LHCN-M2 (cell line): ENCODE measurements at places on chromosomes 1 and 21. TPM values are rescaled to one million over a fixed set of nuclear protein-coding genes. Genes with fewer than 3 reads are reported as not detected.

GRCh38 chr1:85297855-85298629 is 21.6 kb upstream of the BCL10 start:
- peak; percentile 97 for DNase-seq

Gene OR2L5
- not detected in 2 replicates for total RNA-seq

Gene RNU1-2
- total RNA-seq, result under 0.01 TPM in 1 of 2 replicates, not detected in the other

DNA sequence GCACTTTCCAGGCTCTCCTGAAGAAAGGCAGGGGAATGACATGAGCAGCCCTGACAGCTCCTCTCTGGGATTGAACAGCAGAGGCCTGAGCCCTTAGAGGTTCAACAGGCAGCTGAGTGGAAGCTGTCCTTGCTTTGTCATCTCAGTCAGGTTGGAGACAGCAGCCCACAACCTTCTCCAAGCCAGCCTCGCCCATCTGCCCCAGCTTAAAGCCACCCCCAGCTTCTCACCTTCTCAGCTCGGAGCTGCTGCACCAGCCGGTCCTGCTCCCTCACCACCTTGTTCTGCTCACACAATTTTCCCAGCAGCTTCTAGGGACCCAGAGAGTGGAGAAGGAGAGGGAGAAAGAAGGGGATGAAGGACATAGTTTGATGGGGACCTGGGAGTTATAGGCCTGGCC is 35.2 kb upstream of the GOLT1A start:
- no peak for DNase-seq

DNA sequence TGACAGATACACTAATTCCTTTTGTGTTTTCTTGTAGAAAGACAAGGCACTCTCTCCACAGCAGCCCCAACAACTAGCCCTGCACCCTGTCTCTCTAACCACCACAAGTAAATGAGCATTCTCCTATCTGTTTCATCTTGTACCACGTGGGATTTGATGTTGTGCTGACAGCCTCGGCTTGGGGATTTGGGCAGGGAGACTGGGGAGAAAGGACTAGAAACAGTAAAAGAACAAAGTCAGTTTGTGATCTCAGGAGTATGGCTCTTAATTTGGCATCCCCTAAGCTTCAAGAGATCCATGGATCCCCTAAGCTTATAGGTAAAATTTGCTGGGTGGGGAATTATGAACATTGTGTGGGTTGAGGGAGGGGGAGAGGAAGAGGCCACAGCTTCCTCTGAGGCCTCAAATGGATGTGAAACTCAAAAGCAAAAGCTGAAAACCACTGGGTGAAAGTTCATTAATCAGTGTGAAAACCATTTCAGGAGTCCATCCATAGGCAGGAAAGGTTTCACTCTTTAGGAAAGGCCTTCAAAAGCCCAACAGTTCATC is 3.1 kb downstream of the C1orf162 start:
- no peak for DNase-seq

- no peak for DNase-seq
These were observed 90.0 kb upstream of the KRTAP19-8 start for GRCh38 chr21:31128234-31128633.

- no peak for DNase-seq
These were observed 15.9 kb downstream of the WNT3A start for GRCh38 chr1:228022571-228023293.

DNA sequence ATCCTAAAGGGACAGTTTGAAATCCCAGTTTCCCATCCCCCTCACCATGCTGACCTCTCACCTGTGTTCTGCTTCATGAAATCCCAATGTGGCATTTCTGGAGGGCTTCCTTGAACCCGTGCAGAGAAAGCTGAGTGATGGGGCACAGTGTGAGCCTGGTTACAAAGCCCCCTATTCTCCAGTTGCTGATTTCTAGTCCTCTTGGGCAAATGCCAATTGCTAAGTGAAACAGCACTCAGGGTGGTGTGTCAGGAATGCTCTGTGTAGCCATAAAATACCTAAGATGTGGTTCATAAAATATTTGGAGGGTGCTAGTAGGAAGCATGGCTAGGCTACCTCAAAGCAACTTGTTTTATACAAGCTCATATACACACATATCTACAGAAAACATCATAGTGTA is 32.0 kb downstream of the SUSD4 start:
- DNase-seq, result peak; percentile 4

GRCh38 chr1:192524223-192524622 is 51.4 kb upstream of the RGS1 start:
- peak; percentile 75 for DNase-seq

- DNase-seq, result peak; percentile 82
These were observed 101.4 kb downstream of the PLPPR5 start for GRCh38 chr1:98903261-98903660.

- no peak for DNase-seq
These were observed 77.0 kb upstream of the POU3F1 start for GRCh38 chr1:38123356-38124135.

DNA sequence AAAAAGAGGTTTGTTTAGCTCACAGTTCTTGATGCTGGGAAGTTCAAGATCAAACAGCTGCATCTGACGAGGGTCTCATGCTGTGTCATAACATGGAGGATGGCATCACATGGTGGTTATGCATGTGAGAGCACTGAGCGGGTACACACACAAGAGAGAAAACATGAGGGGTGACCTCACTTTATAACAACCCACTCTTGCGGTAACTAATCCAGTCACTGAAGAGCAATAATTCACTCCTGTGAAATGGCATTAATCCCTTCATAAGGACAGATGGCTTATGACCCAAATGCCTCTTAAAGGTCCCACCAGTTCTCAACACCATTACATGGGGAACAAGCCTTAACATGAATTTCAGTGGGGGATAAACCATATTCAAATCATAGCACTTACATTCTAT is 23.2 kb upstream of the CHIT1 start:
- DNase-seq, result peak; percentile 49

Gene SPRR2B
- total RNA-seq, result not detected in 2 replicates

- DNase-seq, result no peak
These were observed 1067.9 kb downstream of the TTLL7 start for GRCh38 chr1:82931006-82931405.

GRCh38 chr21:37230632-37231248 is 36.4 kb downstream of the VPS26C start:
- no peak for DNase-seq

DNA sequence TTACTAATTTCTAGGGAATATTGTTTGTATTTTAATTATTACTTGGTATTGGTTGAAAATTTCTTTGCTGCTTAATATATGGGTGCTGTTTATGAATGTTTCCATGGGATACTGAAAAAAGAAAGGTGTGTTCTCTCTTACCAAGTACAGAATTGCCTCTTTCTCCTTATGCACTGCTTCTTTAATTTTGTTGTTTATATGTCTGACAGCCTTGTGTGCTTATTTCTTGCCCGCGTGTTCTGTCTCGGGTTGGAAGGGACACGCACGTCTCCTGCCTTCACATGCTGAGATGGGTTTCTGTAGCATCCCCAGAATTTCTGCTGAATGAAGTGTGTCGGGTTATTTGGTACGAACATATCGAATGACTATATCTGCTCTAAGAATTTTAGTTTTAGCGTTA is 51.1 kb downstream of the AGPAT3 start:
- no peak for DNase-seq

- no peak for DNase-seq
These were observed 21.1 kb upstream of the RBM15 start for GRCh38 chr1:110318046-110318445.

- DNase-seq, result peak; percentile 80
These were observed 42.3 kb downstream of the PLEKHO1 start for GRCh38 chr1:150192012-150192411.

- no peak for DNase-seq
These were observed 19.5 kb downstream of the A3GALT2 start for GRCh38 chr1:33301273-33301984.

Gene HHAT
- 24.6 and 28.1 TPM in 2 replicates for total RNA-seq

DNA sequence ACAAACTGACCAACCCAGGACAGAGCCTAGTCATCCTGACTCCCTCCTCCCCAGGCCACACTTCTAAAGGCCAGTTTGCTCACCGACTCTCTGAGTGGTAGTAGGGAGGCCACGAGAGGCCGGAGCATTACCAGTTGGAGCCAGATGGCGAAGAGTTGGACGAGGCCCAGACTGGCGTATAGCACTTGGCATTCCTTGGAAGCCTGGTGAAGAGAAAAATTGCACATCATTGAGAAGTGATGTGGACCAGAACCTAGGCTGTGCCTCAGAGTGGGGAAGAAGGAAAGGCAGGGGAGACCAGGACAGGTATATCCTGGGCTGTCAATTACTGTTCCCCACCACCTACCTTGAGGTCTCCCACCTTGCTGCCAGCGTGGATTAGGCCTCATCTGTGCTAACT is 12.2 kb downstream of the PABPC4 start:
- no peak for DNase-seq

- DNase-seq, result no peak
These were observed 56.4 kb downstream of the LHX4 start for GRCh38 chr1:180286417-180286816.

Gene ATP6V1G3
- total RNA-seq, result not detected in 2 replicates

Gene LRRC71
- not detected in 2 replicates for total RNA-seq

DNA sequence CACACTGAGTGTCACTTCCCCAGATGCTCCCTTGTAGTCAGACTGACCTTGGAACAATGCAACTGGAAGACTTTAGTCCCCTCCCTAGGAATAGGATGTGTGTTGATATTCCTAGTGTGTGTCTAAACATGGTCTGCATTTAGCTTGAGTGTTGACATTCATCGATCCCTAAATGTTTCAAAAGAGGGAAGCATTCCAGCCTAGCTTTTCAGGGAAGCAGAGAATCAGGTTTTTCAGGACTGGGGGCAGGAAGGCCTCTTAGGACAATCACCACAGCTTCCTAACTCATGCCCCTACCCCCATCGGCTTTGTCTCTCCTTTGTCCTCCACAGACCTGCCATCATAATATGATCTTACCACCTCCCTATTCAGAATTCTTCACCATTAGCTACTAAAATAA is 43.4 kb downstream of the NMNAT2 start:
- no peak for DNase-seq

GRCh38 chr1:206975306-206975705 is 5.0 kb upstream of the FCAMR start:
- DNase-seq, result no peak
